ENCODE measurements at places on chromosomes 13 and 19. TPM values are rescaled to one million over a fixed set of nuclear protein-coding genes. Genes with fewer than 3 reads are reported as not detected.

GRCh38 chr13:76512721-76513145, 373.5 kb downstream of the KCTD12 start:
- no peak for DNase-seq

- peak; percentile 81 for DNase-seq
Observed at GRCh38 chr19:18425515-18426415, 6.6 kb downstream of the SSBP4 start.

- no peak for DNase-seq
Observed at GRCh38 chr13:65035302-65035701, 2194.8 kb downstream of the PCDH9 start.

DNA sequence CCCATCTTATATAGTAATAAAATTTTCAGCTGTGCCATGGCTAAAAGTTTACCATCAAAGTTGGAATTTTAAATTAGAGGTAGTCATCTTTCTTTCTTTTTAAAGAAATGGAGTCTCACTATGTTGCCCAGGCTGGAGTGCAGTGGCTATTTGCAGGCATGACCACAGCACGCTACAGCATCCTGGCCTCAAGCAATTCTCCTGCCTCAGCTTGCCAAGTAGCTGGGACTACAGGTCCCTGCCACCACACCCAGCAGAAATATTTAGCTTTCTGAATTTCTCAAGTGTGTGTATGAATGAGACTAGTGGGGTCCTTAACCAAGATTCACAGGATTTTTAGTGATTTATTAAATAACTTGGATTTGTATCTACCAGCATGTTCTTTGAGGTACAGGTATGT, 30.5 kb upstream of the USPL1 start:
- DNase-seq: no peak

DNA sequence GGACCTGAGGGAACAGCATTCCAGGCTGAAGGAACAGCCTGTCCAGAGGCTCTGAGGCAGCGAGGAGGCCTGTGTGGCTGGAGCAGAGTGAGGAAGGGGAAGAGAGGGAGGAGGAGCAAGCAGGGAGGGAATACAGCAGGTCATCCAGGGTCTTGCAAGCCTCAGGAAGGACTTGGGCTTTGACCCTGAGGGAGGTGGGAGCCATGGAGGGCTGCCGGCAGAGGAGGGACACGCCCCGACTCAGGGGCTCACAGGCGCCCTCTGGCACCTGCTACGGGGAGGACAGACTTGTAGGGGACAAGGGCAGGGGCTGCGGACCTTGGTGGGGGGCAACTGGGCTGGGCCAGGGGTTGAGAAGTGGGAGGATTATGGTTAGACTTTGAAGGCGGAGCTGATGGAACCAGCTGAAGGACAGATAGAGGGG, 4.7 kb downstream of the TINCR start:
- DNase-seq: no peak

- DNase-seq: no peak
Observed at GRCh38 chr13:98939660-98940191, 38.1 kb downstream of the DOCK9 start.

DNA sequence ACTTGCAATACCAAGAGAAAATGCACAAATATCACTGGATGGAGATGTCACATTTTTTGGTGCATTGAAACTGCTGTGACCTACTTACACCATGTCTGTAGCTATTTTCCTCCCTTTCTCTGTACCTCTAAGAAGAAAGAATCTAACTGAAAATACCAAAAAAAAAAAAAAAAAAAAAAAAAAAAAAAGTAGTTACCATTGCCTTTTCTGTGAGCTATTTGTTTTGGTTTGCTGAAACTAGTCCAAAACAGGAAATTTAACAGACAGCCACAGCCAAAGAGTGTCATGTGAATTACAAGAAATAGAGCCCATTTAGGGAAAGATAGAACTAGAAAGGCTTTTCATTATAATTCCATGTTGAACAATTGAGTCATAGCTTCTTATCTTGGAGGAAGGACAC, 37.3 kb downstream of the TNFSF13B start:
- no peak for DNase-seq

GRCh38 chr13:107450431-107450830, 764.9 kb downstream of the LIG4 start:
- DNase-seq: no peak

- no peak for DNase-seq
Observed at GRCh38 chr13:22926748-22927400, 253.9 kb upstream of the SGCG start.

DNA sequence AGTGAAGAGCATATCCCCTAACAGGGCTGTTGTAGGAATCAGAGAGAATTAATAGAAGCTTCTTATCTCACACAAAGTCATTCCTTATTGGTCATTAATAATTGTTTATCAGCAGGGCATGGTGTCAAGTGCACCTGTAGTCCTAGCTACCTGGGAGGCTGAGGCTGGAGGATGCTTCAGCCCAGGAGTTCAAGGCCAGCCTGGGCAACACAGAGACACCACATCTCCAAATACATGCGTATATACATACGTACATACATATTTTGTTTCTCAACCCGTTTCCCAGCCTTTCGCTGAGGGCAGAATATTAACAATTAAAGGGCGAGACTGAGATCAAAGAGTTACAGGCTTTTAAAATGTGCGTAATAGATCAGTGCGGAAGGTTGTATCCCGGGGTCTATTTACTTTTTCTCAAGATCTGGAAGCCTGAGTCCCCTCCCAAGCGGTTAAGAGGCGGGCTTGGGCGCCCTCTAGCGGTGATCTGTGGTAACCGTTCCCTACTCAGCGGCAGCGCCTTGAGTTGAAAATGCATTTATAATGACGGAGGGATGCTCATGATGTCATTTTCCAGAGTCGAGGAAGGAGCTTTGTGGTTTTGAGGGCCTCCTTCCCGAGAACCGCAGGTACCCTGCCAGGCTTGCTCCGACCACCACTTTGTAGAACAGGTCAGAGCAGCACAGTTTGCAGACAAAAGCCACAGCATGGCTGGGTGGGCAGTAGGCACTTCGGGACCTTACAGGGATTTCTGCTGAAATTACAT, 169.6 kb upstream of the GPR12 start:
- peak; percentile 86 for DNase-seq

DNA sequence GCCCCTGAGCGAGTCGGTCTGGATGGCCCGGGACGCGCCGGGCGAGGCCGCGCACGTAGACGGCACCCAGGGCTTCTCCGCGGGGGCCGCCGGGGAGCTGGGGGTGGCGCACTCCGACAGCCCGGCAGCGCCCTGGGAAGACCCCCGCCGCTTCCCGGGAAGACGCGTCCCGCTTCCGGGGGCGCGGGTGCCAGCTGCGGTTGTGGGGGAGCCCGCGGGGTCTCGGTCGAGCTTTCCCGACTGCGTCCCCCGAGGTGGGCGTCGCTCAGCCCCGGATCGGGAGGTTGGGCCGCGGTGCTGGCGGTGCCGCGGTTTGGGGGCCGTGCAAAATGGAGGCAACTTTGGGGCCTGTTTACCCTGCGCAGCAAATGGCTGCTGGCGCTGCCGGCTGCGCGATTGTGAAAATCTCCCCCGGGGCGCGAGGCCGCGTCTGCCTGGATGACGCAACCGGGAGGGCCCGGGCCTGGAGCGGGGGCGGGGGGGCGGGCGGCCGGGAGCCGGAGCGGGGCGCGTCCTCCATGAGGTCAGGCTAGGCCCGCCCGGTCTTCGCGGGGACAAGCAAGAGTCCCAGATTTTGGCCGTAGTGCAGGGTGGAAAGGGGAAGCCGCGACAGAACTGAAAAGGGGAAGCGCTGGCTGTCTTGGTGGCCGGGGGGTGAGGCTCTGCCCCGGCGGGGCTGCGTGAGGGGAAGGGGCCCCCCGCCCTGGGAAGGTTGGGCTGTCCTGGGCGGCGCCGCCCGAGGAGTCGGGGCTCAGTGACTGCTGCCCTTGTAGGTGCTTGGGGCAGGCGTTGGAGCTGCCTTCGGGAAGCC, 11.3 kb downstream of the PEAK3 start:
- DNase-seq: peak; percentile 95

RAB11B gene
- total RNA-seq: 144 TPM

PTOV1 gene
- total RNA-seq: 122 TPM

Data from Right ventricle myocardium inferior (tissue), 1 donor.